Activated T-cell treated with anti-CD3 and anti-CD28 coated beads for 24 hours (primary cell): ENCODE measurements at places on chromosomes 12 and 14.

- no peak for DNase-seq
Measured at GRCh38 chr12:116434155-116435011, 124.8 kb upstream of the MAP1LC3B2 start.

- no peak for DNase-seq
Measured at GRCh38 chr12:108349278-108349688, 10.2 kb upstream of the CMKLR1 start.

DNA sequence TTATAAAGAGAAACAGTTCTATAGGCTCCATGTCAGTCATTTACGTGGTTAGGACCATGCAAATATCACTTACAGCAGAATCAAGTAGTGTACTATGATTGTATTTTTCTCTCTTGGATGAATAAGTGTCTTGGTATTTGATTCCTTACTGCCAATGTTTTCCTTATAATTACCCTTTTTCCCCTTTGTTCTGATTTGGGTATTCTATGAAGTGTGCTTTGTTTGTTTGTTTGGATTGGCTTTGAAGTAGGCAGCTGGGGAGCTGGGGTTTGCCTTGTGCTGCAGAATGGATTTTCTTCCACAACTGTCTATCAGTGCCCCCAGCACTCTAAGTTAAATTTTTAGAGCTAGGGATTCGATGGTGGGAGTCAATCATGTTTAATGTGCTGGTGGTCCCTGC lies 12.4 kb downstream of the TMEM120B start:
- DNase-seq, result no peak

DNA sequence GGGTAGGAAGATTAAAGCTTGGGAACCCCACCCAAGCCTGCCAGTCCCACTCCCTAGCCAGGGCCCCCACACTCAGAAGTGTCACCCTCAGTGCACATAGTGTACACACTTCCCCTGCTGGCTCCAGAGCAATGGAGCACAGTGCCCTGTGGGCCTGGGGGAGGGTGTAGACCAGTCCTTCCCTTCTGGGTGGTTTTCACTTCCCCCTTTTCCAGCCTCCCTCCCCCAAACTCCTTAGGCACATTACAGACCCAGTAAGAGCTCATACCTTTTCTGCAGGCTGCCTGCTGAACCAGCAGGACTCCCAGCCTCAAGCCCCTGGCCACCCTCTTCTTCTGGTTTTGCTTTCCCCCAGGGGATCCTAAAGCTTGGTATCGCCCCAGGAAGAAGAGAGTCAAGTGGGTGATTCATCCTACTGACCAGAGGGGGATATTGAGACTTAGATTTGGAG lies at the start of gene ZNF385A:
ZNF385A (minus strand) TSS at position 143 of the 451 bp plus-strand sequence. CDS start 219 bp downstream, outside the sequence.
- no peak for DNase-seq

DNA sequence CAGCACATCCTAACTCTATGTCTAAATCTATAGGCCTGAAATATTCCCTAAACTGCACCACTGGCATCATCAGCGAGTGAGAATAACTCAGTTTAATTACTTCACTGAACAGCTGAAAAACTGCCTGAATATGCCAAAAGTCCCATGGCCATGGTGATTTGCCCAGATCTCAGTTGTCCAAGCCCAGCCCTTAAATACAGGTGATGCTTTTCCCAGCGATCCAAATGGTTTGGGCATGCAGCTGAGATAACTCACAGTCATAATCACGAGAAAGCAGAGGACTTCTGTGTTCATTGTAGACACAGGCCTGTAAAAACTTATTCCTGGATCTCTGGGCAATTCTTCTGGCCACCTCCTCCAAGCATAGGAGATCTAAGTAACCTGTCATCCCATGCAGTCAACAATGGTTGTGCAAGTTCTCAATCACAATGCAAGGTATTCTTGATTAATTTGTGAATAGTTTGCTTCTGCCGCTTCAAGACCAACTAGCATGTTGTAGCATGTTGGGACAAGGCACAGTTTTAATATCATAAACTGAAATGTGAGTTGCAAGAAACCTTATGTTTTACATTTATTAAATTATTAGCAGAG lies 40.5 kb downstream of the DUSP6 start:
- DNase-seq, result no peak

DNA sequence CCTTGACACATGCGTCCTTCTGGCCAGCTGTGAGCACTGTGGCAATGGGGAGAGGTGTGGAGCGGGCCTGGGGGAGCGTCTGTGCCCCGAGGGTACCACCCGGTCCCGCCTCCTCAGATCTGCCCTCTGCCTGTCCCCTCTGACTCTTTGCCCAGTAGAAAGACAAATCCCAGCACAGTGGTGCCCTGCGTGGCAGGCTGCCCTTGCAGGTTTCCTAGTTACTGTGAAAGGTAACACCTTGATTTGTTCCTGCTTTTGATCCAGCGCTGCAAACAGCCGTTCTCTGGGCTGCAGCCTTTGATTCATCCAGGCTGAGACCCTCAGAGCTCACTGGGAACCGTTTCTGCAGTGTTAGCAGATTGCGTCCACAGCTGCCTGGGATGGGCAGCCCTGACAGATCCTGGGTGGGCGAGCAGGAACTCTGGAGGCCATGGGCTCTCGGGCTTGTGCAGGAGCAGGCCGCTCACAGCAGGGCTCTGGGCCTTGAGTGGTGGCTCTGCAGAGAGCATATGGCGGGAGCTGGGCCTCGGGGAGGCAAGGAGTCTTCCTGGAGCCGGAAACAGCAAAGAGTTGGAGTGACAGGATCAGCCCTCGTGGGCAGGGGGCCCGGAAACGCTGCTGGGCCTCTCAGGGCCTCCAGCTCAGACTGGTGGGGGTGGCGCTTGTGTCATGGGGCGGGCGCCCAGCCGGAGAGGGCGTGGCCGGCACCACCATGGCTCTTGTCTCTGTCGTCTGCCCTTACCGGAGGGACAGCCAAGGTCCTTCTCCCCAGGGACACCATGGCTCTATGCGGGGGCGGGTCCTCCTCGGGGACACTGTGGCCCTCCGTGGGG lies 16.6 kb downstream of the FBRSL1 start:
- DNase-seq, result peak; percentile 57

GRCh38 chr12:26195250-26195640 lies at the start of gene SSPN:
Gene SSPN (plus strand): TSS chr12:26195573. CDS start chr12:26195673, 100 bp downstream.
- no peak for DNase-seq

GRCh38 chr12:49000346-49000745 lies 1.2 kb upstream of the DDN start:
- no peak for DNase-seq

GRCh38 chr12:132478845-132479244 lies 11.1 kb upstream of the FBRSL1 start:
- DNase-seq, result no peak

GRCh38 chr12:72057330-72057914 lies 118.8 kb downstream of the TPH2 start:
- DNase-seq, result no peak

GRCh38 chr12:57772429-57773322 lies at the start of gene EEF1AKMT3:
Gene EEF1AKMT3 (plus strand): TSS chr12:57772614. CDS start chr12:57772725, 111 bp downstream.
- no peak for DNase-seq

- DNase-seq, result no peak
Measured at GRCh38 chr12:3768911-3769447, 16.1 kb upstream of the CRACR2A start.

DNA sequence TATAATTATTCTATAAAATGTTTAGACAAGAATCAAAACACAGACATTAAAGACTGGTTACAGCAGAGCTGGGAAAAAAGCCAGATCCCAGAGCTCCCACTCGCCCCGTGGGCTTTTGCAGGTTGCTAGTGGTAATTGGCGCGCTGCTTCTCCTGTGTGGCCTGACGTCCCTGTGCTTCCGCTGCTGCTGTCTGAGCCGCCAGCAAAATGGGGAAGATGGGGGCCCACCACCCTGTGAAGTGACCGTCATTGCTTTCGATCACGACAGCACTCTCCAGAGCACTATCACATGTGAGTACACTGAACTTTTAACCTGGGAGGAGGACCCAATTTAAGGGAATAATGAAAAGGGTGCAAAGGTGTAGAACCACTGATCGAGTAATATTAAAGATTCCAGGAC lies 7.5 kb downstream of the TMEM52B start:
- no peak for DNase-seq

DNA sequence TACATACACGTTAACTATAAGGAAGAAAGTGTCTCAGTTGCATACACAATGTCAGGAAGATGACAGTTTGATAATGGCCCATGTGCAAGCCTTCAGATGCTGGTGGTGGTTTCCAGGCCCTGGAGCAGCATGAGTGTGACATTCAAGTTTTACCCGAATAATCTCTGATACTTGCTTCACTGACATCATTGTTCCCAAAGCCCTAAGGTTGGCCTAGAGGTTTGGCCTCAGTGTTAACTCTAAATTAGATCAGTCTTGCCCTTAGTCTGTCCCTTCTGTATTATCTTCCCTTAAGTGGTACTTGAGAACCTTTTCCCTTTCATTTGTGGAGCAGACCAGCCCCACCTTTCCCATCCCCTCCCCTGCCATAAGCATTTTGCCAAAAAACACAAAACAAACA lies 24.0 kb upstream of the PDE1B start:
- no peak for DNase-seq

GRCh38 chr12:61757831-61758505 lies 502.2 kb upstream of the USP15 start:
- DNase-seq, result no peak

- no peak for DNase-seq
Measured at GRCh38 chr12:24698972-24699371, 249.9 kb downstream of the BCAT1 start.

- DNase-seq, result no peak
Measured at GRCh38 chr12:100545092-100545491, 28.4 kb upstream of the GAS2L3 start.

- no peak for DNase-seq
Measured at GRCh38 chr12:31728289-31728916, 418 bp downstream of the AMN1 start.

DNA sequence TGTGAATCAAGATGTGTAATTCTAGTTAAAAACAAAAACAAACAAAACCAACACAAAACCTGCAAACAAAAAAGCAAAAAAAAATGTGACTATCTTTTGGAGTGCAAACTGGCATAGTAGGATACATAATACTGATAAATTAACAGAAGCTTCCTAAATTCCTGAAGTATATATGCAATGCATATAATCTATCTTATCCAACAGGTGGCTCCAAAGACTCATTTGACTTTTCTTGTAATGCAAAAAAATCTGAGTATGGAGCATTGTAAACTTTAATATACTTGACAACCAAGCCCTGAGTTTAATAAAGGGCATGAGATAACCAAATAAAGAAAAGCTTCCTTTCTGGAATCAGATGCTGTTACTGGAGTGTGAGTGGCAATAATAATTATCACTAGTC lies 1003.6 kb downstream of the FSCB start:
- DNase-seq, result no peak
